Activated T-helper 9 cell treated with anti-CD3 and anti-CD28 coated beads, Interleukin-2, amount 50 U/mL, for 16 hours (primary cell): ENCODE measurements at places on chromosomes 4 and X.

- no peak for DNase-seq
These were observed 21.9 kb downstream of the L1CAM start for GRCh38 chrX:153864101-153864500.

DNA sequence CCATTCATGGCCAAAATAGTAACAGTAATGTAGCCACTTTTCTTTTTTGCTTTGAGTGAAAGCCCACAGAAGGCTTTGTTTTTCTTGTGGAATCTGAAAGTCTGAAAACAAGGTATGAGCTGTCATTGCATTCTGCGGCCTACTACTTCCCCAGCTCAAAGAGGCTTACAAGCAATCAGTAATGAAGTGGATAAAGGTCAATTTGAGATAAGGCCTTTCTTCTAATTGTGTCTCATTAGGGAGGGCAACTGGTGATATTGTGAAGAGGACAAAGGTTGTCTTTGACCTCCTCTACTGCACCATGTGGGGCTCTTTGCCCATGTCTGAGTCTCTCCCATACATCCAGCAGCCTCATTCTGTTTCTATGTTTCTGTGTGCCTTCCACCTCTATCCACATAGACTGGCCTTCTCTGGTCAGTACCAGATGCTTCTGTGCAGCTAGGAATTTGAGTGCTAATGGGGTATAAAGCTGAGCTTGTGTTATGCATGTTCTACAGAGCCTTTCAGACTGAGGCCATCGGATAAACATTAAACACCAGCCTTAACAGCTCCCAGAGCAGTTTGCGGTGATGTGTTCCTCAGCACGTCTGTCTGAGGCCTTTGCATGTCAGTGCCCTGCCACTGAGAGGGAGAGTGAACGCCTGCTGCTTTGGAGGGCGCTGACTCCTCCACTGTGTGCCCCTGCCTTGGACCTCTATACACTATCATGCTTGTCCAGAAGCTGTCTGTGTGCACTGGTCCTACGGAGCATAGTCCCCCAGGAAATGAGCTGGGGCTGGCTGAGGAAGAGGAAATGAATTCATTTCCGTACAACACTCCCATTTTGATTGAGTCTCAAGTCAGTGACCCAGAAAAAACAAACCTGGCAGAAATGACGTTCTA, 80.2 kb downstream of the SH2D1A start:
- no peak for DNase-seq

DNA sequence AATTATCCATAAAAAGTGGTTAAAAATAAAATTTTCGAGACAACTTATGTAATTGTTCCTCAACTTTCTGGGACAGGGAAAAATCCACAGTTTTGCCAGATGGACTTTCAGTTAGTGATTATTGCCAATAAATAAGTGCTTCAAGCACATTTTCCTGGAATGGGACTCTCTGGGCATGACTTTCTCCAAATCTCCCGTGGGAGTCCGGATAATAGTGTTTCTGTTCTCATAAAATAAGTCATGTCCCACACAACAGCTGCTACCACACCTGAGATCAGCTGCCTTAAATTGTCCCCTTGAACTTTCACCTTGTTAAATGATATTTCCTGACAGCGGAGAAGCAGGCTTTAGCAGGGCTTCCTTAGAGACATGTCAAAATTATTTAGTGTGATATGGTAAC, 133.4 kb upstream of the NAP1L5 start:
- no peak for DNase-seq

- DNase-seq, result no peak
These were observed 188.9 kb downstream of the ENOX2 start for GRCh38 chrX:130714135-130714534.

GRCh38 chr4:7860600-7861163, 79.0 kb downstream of the AFAP1 start:
- DNase-seq, result no peak
